ENCODE measurements at places on chromosomes 11 and 22. TPM values are rescaled to one million over a fixed set of nuclear protein-coding genes. Genes with fewer than 3 reads are reported as not detected.

DNA sequence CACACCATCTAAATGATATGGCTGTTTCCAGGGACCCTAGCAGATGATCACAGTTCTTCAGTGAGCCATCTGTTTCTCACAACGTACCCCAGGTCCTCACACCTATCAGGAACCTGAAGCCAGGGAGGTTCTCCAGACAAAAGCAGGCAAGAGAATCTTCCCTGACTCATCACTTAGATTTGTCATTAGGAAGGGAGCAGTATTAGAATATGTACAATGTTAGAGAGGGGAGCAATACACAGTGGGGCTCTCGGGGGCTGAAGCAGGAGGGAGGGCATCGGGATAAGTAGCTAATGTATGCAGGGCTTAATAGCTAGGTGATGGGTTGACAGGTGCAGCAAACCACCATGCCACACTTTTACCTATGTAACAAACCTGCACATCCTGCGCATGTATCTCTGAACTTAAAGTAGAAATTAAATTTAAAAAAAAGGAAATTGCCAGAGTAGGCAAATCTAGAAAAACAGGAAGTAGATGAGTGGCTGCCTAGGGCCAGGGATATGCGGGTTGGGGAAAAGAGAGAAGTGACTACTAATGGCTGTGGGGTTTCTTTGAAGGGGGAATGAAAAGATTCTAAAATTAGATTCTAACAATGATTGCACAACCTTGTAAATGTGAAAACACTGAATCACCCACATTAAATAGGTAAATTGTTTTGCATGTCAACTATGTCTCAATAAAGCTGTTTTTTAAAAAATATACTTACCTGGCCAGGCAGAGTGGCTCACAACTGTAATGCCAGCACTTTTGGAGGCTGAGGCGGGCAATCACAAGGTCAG lies 14.4 kb downstream of the C22orf42 start:
- no peak for DNase-seq

GRCh38 chr11:61652135-61652534 lies 28.1 kb upstream of the DAGLA start:
- DNase-seq = no peak

GRCh38 chr11:117980280-117980679 lies 5.9 kb upstream of the IL10RA start:
- DNase-seq = no peak

- no peak for DNase-seq
Observed at GRCh38 chr22:37781434-37782059, 26.2 kb upstream of the GCAT start.

DNA sequence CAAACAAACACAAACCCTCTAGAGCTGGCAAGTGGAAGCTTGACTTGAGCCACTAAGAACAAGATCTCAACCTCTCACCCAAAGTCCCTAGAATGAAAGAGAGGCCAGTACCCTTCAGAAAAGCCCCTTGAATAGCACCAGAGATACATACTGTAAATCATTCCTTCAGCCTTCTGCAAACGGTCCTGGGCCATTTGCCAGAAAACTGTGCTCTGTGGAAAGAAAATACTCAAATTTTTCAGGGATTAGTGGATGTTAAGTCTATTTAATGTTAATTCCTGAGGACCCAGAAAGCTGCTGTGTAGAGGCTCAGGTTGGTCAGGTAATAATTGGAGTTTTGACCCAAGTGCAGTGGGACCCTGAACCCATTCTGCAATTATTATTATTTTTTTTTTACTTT lies 16.9 kb downstream of the SERPINH1 start:
- DNase-seq = no peak

The ARHGAP20 gene
- 24.9 TPM for polyA plus RNA-seq

The ATXN10 gene
- polyA plus RNA-seq = 255 TPM

The C1QTNF5 gene
- polyA plus RNA-seq = 34.3 TPM

Data from left renal pelvis (tissue), 4 donors.